Mammary epithelial cell (primary cell): ENCODE measurements at places on chromosomes 12 and 14.
A peak's percentile ranks its signal among the peaks of the same experiment; 100 is the strongest.

DNA sequence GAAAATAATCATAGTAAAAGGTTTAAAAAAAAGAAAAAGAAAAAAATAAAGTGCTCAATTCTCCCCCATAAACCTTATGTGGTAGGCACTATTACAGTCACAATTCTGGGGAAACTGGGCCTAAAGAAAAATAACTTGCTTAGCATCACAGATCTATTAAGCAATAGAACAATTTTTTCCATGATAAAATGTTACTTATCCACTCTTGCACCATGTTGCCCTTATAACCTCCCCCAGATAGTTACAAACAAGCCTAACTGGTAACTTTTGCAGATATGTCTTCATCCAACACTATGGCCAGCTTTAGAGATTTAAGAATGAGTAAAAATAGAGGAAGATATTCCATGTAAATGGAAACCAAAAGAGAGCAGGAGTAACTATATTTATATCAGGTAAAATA lies 164.8 kb downstream of the DUSP6 start:
- DNase-seq = no peak

GRCh38 chr12:128571906-128572810 lies 251.6 kb downstream of the SLC15A4 start:
- DNase-seq = no peak

DNA sequence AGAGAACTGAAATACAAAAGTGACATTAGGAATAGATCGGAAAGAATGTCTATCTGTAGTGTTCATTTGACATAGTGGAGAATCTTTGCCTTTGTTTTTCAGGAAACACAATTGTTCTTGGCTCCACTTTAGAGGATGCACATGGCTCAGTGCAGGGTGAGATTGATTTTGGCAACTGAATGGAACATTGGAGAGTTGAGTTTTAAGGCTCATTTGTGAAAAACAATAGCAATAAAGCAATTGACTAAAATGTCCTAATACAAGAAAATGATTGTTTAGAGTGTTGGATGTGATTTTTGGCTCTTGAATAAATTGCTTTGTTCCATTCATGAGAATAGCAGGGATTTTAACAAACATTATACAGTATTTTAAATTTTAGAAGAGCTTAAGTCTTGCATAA lies 116.4 kb downstream of the SLC38A1 start:
- no peak for DNase-seq

DNA sequence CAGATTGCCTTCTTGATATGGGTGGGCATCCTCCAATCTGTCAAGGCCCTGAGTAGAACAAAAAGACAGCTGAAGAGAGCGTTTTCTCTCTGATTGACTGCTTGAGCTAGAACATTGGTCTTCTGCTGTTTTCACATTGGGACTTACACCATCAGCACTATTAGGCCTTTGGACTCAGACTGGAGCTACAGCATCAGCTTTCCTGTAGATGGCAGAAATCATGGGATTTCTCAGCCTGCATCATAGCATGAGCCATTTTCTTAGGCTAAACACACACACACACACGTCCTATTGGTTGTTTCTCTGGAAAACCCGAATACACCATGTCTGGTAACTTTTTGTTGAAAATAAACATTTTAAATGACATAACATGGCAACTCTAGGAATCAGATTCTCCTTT lies 15.8 kb upstream of the PPM1A start:
- no peak for DNase-seq

GRCh38 chr12:67879937-67880336 lies 109.3 kb upstream of the IFNG-AS1 start:
- DNase-seq = no peak

DNA sequence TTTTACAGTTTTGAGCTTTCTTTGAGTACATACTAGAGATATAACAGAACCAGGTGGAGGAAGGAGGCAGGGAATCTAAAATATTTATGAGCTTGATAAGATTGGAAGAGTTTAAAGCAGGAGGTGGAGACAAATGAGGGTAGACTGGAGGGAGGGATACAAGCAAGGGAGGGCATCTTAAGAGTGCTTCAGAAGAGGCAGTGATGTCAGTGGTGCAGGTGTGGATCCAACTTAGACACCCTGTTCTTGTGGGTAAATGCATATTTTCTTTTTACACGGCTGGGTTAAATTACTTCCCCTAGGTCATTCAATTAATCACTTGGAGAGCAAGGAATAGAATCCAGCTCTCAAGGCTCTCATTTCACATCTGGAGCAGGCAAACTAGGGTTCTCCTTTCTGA lies 146.1 kb upstream of the LRIG3 start:
- peak; percentile 87 for DNase-seq

DNA sequence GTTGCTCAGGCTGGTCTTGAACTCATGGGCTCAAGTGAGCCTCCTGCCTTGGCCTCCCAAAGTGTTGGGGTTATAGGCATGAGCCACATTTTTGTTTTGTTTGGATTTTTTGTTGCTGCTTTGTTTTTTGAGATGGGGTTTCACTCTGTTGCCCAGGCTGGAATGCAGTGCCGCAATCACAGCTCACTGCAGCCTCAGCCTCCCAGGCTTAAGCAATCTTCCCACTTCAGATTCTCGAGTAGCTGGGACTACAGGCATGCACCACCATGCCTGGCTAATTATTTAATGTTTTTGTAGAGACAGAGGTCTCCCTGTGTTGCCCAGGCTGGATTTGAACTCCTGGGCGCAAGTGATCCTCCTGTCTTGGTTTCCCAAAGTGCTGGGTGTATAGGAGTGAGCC lies 5.7 kb upstream of the PLEK2 start:
- DNase-seq = no peak

- DNase-seq = no peak
Observed at GRCh38 chr12:23139026-23139425, 514.1 kb downstream of the ETNK1 start.

DNA sequence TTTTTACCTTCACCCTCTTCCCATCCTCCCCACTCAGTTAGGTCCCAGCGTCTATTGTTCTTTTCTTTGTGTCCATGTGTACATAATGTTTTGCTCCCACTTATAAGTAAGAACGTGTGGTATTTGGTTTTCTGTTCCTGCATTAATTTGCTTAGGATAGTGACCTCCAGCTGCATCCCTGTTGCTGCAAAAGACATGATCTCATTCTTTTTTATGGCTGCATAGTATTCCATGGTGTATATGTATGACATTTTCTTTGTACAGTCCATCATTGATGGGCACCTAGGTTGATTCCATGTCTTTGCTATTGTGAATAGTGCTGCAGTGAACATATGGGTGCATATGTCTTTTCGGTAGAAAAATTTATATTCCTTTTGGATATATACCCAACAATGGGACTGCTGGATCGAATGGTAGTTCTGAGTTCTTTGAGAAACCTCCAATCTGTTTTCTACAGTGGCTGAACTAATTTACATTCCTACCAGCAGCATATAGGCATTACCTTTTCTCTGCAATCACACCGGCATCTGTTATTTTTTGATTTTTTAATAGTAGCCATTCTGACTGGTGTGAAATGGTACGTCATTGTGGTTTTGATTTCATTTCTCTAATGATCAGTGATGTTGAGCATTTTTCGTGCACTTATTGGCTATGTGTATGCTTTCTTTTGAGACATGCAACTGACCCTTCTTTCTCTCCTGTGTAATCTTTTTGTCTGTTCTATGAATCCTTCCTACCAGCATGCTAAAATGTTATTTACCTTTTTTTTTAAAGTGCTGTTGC lies 279.7 kb upstream of the AMIGO2 start:
- no peak for DNase-seq

- DNase-seq = peak; percentile 30
Observed at GRCh38 chr12:120944645-120945217, 33.6 kb upstream of the HNF1A start.

DNA sequence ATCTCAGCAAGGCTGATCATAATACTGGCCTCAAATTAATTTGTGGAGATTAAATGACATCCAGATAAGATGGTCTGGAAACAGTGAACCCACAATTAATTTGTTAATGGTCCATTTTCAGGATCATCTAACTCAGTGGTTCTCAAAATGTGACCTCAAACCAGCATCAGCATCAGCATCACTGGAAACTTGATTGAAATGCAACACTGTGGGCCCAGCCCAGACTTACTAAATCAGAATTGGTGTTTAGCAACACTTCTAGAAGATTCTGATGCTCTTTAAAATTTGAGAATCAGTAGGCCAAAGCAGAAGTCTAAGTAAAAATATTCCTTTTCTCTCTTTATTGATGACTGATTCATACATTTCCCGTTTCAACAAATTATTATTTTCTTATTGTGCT lies 10.7 kb upstream of the KRT82 start:
- no peak for DNase-seq

GRCh38 chr12:105036937-105037649 lies 47.2 kb downstream of the ALDH1L2 start:
- DNase-seq = no peak

DNA sequence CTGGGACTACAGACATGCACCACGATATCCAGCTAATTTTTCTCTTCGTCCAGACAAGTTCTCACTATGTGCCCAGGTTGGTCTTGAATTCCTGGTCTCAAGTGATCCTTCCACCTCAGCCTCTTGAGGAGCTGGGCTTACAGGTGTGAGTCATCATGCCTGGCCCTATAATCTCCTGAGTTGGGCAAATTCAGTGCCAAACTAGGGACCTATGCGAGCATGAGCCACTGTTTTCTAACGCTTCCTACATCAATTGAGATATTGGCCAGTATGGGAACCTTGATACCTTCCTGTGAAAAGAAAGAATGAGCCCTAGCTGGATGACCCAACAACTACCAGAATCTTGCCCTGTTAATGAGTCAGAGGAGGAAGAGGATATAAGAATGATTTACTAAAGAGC lies 585.2 kb downstream of the C12orf50 start:
- DNase-seq = peak; percentile 66

- DNase-seq = no peak
Observed at GRCh38 chr14:82720946-82721345, 1187.3 kb upstream of the SEL1L start.

GRCh38 chr12:103924761-103925641 lies 5.2 kb upstream of the HSP90B1 start:
- peak; percentile 85 for DNase-seq

GRCh38 chr12:104671409-104672095 lies 214.8 kb downstream of the CHST11 start:
- DNase-seq = peak; percentile 96

- no peak for DNase-seq
Observed at GRCh38 chr12:77406219-77406905, 341.0 kb upstream of the E2F7 start.

GRCh38 chr12:38664661-38665269 lies 240.6 kb downstream of the CPNE8 start:
- DNase-seq = peak; percentile 24

DNA sequence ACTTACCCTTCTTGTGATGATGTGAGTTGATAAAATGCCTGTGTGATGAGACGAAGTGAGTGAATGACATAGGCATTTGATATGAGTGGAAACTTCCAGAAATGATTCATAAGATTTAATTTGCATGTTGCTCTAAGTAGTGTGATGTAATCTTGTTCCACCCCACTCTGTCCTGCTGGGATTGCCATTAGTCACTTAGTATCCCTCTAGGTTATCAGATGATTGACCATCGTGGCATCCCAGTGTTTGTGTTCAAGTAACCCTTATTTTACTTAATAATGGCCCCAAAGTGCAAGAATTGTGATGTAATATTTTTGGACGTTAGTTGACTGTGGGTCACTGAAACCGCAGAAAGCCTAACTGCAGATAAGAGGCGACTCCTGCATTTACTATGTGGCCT lies 214.4 kb upstream of the DIO2 start:
- peak; percentile 91 for DNase-seq

- peak; percentile 96 for DNase-seq
Observed at GRCh38 chr12:27343255-27344000, 10.8 kb downstream of the BMAL2 start.

GRCh38 chr12:100142851-100143559 lies at the start of gene BLTP3B:
BLTP3B (minus strand) TSS chr12:100142874; CDS start chr12:100142635, 239 bp downstream.
- peak; percentile 69 for DNase-seq

DNA sequence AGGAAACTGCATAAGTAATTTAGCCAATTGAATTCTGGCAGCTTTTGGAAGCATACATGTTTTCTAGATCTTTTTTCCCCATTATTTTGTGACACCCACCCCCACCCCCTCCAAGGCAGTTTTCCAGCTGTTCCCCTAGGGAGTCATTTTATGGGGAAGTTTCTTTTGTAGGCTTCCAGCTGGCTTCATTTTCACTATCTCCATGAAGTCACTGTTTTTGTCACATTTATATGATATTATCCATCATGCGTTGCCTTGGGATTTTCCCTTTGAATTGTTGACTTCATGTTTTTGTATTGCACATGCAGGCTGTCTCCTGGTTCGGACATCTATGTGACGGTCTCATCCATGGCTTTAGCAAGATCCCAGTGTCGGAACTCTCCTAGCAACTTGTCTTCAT lies 233.6 kb upstream of the RGS6 start:
- no peak for DNase-seq

DNA sequence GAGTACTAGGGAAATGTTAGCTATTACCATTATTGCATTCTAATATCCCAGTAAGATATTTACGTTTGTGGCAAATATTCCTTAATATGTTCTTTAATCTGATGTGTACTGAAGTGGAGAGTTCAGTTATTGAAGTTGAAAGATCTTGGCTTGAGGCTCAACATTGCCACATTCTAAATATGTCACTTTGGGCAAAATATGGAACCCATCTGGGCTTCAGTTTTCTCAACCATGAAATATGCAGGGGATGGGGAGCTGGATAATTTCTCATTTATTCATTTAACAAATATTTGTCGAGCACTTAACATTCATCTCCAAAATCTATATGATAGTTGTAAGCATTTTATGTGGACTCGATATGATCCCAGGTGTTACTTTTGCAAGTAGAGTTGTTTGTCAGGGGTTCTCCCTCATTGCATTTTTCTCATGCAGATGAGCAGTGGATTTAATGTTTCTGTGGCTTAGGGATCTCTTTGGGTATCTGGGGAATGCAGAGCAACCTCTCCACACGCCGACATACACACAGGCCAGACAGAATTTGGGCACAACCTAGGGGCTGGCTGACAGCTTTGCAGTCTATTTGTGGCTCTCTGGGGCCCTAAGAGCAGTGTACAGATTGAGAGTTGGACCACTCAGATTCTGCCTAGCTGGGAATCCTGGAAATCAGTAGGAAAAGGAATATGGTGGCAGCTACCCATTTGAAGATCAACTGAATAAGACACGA lies 26.6 kb upstream of the APPL2 start:
- DNase-seq = no peak

DNA sequence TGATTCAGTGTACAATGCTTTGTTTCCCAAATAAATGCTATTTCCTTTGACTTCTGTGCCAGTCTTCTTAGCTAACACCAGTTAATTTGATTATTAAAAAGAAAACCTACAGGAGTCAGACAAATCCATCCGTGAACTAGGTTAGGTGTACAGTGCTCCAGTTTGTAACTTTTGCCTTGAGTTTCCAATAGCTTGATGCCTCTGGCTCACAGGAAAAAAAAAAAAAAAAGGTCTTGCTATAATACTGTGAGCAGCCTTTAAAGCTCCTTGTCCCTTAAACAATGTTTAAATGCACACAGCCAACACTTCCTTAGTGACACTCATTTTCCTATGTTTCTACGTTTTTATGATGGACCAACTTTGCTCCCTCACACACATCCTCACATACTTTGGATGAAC lies 71.8 kb upstream of the TMX1 start:
- no peak for DNase-seq

GRCh38 chr12:90304231-90304630 lies 595.6 kb upstream of the ATP2B1 start:
- DNase-seq = no peak

- no peak for DNase-seq
Observed at GRCh38 chr12:27817766-27818165, 37.7 kb upstream of the MANSC4 start.
